ENCODE measurements at places on chromosomes 1 and 21.

DNA sequence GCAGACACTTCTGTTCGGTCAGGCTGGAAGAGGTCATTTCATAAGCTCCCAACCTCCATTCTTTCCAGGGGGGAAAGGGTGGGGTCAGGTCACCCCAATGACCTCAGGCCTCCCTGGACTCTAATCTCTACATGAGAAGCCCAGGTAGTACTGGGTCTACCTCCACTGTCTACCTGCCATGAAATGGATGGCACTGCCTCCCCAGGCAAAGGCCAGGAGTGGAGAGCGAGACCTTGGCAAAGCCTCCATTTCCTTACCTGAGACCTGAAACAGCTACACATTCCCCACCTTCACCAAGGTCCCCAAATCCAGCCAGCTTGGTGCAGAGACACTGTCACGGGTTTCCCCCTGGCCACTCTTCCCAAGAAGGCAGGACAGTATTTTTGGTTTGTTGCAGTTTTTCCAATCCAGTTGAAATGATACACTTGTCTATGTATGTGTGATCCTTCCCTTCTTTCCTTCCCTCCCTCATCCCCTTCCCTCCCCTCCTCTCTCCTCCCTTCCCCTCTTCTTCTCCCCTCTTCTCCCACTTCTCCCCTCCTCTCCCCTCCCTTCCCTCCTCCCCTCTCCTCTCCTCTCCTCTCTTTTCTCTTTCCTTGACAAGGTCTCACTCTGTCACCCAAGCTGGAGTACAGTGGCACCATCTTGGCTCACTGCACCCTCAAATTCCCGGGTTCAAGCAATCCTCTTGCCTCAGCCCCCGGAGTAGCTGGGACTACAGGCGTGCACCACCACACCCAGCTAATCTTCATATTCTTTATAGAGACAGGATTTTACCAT lies 16.1 kb downstream of the BTG2 start:
- no peak for DNase-seq

GRCh38 chr1:197632651-197633050 lies 142.6 kb downstream of the DENND1B start:
- no peak for DNase-seq

DNA sequence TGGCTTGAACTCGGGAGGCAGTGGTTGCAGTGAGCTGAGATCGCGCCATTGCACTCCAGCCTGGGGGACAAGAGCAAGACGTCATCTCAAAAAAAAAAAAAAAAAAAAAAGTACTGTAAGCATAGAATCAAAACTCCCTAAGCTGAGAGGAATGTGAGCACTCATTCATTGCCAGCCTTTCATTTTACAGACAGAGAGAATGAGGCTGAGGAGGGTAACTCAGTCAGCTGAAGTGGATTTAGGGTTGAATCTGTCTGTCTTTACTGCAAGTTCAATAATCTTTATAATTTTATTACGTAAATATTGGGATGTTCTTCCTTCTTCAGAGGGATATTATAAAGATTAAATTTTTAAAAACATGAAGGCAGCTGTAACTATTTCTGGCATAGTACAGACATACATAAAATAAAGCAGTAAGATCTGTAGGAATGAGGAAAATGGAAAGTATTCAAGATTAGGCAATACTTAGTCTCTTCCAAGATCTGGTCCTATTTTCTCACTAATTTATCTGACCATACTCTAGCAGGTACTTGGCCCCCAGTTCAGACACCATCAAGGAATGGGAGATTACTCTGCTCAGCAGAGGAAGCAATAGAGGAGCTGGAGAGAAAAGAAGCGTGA lies 24.1 kb upstream of the MNDA start:
- no peak for DNase-seq

- DNase-seq, result no peak
Measured at GRCh38 chr1:29669158-29669871, 433.0 kb downstream of the PTPRU start.

Measured in GM12878 (cell line).